ENCODE measurements at places on chromosomes 4 and X. TPM values are rescaled to one million over a fixed set of nuclear protein-coding genes. Genes with fewer than 3 reads are reported as not detected.

- DNase-seq, result peak; percentile 3
Measured at GRCh38 chrX:101484135-101484534, 1.1 kb upstream of the ARMCX4 start.

- no peak for DNase-seq
Measured at GRCh38 chr4:43351970-43352806, 459.7 kb downstream of the GRXCR1 start.

Gene PPEF2
- total RNA-seq, result not detected

GRCh38 chrX:57643698-57644097, 36.4 kb downstream of the NLRP2B start:
- no peak for DNase-seq

GRCh38 chr4:64340218-64341110, 68.8 kb downstream of the TECRL start:
- no peak for DNase-seq

DNA sequence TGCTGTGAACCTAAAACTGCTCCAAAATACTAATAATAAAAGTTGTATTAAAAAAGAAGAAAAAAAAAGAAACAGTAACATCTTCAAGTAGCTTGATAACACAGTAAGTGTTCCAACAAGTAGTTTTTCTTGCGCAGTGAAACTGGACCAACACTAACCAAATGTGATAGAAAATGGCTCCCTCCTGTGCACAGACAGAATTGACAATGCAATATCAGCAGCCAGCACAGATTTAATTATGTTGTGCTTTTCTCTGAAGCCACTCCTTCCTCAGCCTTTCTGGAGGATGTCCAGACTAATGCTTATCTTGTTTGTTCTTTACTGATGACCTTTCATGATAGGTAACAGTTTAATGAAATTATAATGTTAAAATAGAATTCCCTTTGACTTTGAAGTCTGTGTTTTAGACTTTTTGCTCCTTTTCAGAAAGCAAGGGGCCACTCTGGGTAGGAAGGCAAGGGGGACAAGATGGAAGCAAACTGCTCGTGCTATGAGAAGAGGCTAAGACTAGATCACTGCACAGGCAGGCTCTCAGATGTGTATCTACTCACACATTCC, 147.1 kb upstream of the RPL34 start:
- DNase-seq, result no peak

Gene GASK1B
- 0.42 TPM for total RNA-seq

Gene TLL1
- total RNA-seq, result 0.31 TPM

GRCh38 chr4:125546272-125546671, 231.5 kb downstream of the FAT4 start:
- no peak for DNase-seq
